ENCODE measurements at places on chromosomes 12 and 14. TPM values are rescaled to one million over a fixed set of nuclear protein-coding genes. Genes with fewer than 3 reads are reported as not detected.

TPPP2 gene
- total RNA-seq: 0.44 TPM

MFAP5 gene
- total RNA-seq: 79.8 TPM

FAR2 gene
- 26.0 TPM for total RNA-seq

PLEKHG3 gene
- total RNA-seq: 32.1 TPM

PZP gene
- 0.59 TPM for total RNA-seq

SERPINA12 gene
- not detected for total RNA-seq

GPR132 gene
- total RNA-seq: 0.69 TPM

KRT8 gene
- total RNA-seq: 0.99 TPM

TSPAN19 gene
- total RNA-seq: 1.1 TPM

PRB2 gene
- total RNA-seq: not detected

DYRK4 gene
- total RNA-seq: 28.6 TPM

LRRC10 gene
- total RNA-seq: not detected

CDKN1B gene
- 63.2 TPM for total RNA-seq

PTPRO gene
- 29.9 TPM for total RNA-seq

SERPINA5 gene
- total RNA-seq: 0.89 TPM

TTC9 gene
- total RNA-seq: 10.0 TPM

CIT gene
- total RNA-seq: 51.0 TPM

SERPINA9 gene
- not detected for total RNA-seq

NPFF gene
- total RNA-seq: 3.0 TPM

DUSP16 gene
- total RNA-seq: 17.7 TPM

TMEM132C gene
- total RNA-seq: 32.3 TPM

KRT81 gene
- not detected for total RNA-seq

EIF2B2 gene
- total RNA-seq: 23.2 TPM

BCL11B gene
- total RNA-seq: 10.2 TPM

GOLT1B gene
- total RNA-seq: 69.7 TPM

HELB gene
- 6.7 TPM for total RNA-seq

CACNA2D4 gene
- 1.8 TPM for total RNA-seq

CISTR gene
- not detected for total RNA-seq

CLEC4E gene
- 1.6 TPM for total RNA-seq

PHLDA1 gene
- total RNA-seq: 27.0 TPM

IFI27L2 gene
- total RNA-seq: 110 TPM
